SW480 (cell line): ENCODE measurements at places on chromosomes 6 and 20.
A peak's percentile ranks its signal among the peaks of the same experiment; 100 is the strongest.

GRCh38 chr6:6583836-6584235 lies 4.7 kb upstream of the LY86 start:
- DNase-seq: no peak

DNA sequence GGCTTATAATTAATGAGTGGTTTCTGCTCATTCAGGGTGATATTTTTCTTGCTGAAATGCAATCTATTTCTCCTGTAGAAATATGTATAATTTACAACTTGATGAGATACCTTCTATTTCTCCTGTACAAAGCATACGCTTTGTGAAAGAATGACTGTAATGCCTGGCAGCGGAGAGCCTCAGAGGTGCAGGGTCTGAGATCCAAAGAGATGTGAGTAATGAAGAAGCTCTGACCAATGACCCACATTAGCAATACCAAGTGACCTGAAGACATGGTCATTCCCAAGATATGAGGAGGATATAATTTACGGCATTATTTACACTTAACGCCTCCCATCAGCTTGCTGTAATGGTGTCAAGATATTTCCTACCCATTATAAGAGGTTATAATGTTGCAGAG lies 98.4 kb upstream of the RAB32 start:
- no peak for DNase-seq

GRCh38 chr6:137867685-137868509 lies 838 bp downstream of the TNFAIP3 start:
- DNase-seq: peak; percentile 19

GRCh38 chr20:1875762-1876161 lies 19.4 kb upstream of the SIRPA start:
- DNase-seq: no peak

- DNase-seq: no peak
Measured at GRCh38 chr6:56594699-56595098, 48.0 kb downstream of the DST start.

GRCh38 chr20:51342510-51343236 lies 199.8 kb downstream of the NFATC2 start:
- no peak for DNase-seq

- DNase-seq: no peak
Measured at GRCh38 chr6:101513181-101513580, 119.7 kb downstream of the GRIK2 start.

GRCh38 chr20:34883087-34883688 lies 6.8 kb downstream of the ACSS2 start:
- DNase-seq: no peak

GRCh38 chr6:44072959-44073611 lies 54.2 kb downstream of the MRPL14 start:
- DNase-seq: peak; percentile 61

DNA sequence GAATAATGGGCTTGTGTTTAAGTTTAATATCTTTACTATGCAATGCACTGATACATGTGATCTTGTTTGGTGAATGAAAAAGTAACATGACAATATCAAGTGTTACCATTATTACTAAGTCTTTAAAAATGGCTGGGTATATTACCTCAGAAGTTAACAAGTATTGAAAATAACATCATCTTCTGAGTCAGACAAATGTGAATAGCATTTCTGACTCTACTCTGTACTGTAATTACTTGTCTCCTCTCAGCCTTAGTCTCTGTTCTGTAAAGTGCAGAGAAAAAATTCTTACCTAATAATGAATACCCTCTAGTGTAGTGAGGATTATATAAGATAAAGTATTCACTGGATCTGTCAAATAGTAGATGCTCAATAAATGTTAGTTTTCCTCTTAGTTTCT lies 47.0 kb upstream of the GCLC start:
- DNase-seq: no peak

- no peak for DNase-seq
Measured at GRCh38 chr20:44664131-44664530, 12.6 kb upstream of the ADA start.

GRCh38 chr6:139436200-139436956 lies 61.9 kb upstream of the CITED2 start:
- DNase-seq: peak; percentile 20

DNA sequence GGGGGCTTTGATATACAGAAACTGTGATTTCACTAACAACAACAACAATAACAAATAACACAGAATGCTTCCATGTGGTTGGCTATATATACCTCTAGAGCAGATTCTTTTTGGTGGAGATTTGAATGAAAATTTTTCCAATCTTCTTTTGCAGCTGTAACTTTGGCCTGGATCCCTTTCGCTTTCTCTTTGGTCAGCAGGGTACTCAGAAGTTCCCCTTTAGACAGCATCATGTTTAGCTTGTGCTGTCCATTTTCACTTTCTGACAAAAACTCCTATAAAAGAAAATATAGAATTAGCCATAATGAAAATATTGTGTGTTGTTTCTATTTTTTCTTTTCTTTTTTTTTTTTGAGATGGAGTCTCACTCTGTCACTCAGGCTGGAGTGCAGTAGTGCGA lies 264.2 kb downstream of the SYNE1 start:
- no peak for DNase-seq

DNA sequence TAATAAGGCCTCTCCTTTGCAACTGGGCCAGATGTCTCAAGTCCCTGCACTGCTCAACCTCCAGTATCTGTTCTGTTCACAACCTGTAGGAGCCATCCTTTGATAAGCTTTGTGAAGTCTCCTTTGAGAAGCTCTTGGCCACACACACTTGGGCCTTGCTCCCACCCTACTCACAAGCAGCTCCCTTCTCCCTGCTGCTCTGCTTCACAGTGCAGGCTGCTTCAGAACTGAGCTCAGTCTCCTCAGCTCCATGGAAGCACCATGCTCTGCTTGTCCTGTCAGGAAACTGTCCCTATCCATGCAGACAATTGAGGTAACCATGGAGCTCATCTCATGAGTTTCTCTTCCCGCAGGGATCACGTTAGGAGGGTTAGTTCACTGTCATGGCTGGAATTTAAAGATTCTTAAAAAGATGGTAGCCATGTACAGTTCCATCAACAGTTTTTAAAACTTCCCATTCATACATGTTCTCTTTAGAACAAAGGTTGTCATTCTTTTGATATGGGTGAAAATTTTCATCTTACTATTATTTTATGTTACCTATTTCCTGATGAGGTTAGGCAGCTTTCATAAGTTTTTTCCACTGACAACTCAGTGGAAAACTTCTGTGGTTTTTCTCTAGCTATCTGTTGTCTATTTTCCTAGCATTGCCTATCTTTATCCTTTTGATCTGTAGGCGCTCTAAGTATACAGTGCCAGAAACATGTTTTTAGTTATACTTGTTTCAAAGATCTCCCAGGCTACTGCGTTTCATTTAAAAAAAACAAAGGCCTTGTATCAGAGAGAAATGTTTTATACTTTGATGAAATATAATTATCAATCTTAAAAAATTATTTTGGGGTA lies 62.6 kb downstream of the AK9 start:
- DNase-seq: no peak

- no peak for DNase-seq
Measured at GRCh38 chr6:167981916-167982462, 15.5 kb upstream of the KIF25 start.

DNA sequence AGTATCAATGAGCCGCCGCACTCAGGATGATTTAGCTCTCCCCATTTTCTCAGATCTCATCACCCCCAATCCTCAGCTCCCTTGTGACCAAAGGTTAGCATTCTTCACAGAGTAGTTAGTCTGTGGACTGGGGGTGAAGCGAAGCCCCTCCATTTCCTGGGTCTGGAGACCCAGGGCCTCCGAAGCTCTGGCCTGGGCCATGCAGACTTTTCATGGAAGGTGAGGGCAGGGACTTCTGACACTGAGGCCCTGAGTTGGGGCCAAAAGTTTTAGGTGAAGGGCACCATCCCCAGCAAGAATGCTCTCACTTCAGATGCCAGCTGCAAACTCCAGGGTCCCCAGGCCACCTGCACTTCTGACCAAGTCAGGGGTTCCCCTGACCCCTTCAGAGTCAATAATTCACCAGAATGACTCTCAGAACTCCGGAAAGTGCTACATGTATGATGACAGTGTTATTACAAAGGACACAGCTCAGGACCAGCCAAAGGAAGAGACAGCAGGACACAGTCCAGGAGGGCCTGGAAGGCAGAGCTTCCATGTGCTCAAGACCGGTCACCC lies 65.7 kb upstream of the DUSP22 start:
- DNase-seq: no peak

GRCh38 chr6:1188199-1188598 lies 123.7 kb upstream of the FOXQ1 start:
- DNase-seq: no peak

DNA sequence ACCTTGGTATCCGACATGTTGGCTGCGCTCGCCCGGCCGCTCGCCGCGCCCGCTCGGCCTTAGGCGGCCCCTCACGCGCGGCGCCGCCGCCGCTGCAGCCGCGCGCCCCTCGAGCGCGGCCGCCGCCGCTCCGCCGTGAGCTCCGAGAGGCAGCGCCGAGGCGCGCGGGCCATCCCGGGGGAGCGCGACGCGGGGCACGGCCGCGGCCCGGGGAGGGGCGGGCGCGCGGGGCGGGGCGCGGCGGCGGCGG lies at the start of gene KIF13A:
Gene KIF13A, minus strand, starts transcription at position 189 of the 250 bp plus-strand sequence. Its CDS starts 172 bp downstream, at position 17.
- DNase-seq: no peak

DNA sequence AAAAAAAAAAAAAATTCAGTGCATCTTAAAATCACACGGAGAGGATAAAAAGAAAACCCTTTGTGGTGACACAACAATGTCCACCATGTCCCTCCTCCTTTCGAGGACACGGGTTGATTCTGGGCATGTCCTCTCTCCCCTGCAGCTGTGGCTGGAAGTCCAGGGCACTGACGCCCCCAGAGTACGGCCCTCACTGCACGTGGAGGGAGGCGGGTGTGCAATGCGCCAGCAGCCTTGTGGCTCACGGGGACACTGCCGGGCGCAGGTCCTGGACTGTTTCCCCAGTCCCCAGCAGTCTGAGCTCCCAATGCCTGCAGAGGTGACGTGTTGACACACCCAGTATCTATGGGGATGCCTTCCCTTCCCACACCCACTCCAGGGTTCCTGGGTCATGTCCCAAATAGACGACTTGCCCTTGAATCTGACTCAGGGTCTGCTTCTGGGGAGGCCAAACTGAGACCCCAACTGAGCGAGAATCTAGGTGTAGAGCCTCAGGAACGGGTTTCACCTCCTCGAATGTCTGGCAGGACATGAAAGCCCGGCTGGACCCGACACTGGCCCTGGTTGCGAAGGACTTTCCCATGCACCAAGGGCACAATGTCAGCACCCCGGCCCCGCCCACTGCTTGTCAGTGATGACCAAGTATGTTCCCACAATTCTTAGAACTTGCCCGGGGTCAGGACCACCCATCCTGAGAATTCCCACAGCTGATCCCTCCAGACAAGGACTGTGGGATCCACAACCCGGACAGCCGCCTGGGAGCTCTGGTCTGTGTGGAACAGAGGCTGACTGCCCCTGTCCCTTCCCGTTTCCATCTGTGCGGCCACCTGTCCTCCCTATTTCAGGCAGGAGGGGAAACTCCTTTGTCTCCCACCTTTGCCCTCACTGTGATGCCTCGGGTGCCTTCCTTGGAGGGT lies 425.1 kb upstream of the SULF2 start:
- DNase-seq: peak; percentile 58

- no peak for DNase-seq
Measured at GRCh38 chr6:112979830-112980229, 632.7 kb downstream of the RFPL4B start.

DNA sequence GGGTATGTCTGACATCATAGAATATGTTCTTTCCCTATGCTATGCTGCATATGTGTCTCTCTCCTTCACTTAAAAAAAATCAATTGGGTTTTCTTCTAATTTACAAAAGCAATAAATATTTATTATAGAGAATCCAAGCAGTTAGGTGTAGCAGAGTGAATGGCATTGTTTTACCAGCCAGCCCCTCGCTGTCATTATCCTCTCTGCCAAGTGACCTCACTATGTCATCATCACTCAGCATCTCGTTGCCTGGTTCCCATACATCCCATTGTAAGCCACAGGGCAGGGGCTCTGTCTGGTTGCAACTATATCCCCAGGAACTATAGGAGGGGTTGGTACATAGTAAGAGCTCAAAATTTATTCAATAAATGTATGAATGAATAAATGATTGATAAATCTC lies 31.3 kb downstream of the KIAA0319 start:
- DNase-seq: no peak

DNA sequence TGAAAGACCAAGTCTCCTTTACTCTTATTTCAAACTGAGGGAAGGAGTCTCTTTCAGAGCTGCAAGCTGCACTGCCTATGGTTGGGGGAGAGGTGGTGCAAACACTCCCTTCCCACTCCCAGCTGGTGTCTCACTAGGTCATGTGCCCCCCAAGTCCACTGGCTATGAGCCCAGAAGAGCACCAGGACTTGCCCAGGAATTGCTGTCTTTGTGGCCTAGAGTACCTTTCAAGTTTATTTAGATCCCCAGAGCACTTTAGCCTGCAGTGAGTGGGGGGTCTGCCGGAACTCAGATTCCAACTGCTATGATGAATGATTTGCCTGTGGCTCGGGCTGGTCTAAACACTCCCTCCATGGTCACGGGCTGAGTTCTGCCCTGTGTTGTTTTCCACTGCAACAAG lies 192.6 kb upstream of the CITED2 start:
- DNase-seq: no peak

DNA sequence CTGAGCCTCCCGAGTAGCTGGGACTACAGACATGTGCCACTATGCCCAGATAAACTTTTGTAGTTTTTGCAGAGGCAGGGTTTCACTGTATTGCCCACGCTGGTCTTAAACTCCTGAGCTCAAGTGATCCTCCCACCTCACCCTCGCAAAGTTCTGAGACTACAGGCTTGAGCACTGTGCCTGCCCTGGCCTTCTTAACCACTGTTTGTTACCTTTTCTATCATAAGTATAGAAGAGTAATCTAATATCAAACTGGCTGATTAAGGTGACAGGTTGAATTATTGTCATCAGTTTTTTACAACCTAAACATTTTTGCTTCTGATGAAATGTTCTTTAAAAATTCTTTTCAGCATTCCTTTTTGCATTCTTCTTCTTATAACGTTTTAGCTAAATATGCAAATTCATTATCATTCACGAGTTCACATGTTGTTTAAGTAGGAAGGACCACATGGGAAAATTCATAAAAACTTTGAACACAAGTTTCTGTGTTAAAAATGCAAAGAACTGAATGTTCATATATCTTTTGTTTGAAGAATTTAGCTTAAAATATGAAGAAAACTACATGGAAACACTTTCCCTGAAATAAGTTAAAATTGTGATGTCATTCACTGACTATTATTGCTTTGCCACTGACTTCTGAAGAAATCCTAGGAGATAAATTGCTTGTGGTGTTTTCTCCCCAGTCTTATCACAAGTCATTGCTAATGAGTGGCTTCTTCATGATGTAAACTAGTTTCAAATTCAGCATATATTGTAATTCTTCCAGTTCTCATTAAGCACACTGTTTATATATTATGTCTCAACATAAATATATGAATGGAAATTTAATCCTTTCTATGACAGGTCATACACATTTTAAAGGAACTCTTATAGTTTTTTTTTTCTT lies 106.7 kb downstream of the ADGRB3 start:
- DNase-seq: no peak
